ENCODE measurements at places on chromosomes 1 and 21. TPM values are rescaled to one million over a fixed set of nuclear protein-coding genes. Genes with fewer than 3 reads are reported as not detected.

The DIPK1A gene
- 12.3 TPM for polyA plus RNA-seq

The TXLNA gene
- 38.5 TPM for polyA plus RNA-seq

The COL9A2 gene
- 0.07 TPM for polyA plus RNA-seq

DNA sequence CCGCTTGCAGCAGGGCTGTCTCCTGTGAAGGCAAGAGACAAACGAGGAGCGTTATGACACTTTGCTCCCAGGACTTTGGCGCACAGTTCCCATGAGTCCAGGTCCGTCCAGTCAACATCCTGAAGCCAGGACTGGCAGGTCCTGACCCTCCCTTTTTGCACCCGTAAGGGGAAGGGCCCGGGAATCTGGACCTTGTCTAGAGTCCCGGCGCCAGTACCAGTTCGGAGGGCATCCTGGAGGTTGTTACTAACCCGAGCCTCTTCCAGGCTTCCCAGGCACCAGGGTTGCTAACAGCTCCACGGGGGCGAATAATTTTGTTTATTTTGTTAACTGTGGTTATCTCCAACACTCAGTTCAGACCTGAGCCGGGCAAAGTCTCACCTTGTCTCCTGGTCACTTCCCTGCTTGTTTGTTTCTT, 682 bp upstream of the RWDD3 start:
- DNase-seq, result no peak

GRCh38 chr21:15793550-15794235, 63.9 kb downstream of the USP25 start:
- no peak for DNase-seq

- DNase-seq, result no peak
These were observed 38.6 kb upstream of the MPZL1 start for GRCh38 chr1:167683226-167683625.
